T-cell (primary cell): ENCODE measurements at places on chromosomes 1 and 21.

DNA sequence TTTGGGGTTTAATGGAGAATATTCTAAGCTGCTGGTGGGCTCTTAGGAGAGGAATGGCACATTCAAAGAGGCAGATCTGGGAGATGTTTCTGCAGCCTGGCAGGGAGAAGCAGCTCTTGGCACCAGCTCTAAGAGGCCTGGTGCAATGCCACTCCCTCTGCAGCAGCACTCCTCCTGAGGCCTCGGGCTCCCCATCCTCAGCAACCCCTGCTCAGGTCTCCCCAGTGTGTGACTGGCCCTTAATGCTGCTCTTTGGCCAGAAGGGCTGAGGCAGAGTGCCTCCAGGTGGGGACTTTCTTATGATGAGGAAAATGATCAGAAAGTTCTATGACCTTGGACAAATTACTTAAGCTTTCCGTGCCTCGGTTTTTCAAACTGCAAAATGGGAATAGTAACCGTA, 55.5 kb downstream of the MAB21L3 start:
- DNase-seq: no peak

DNA sequence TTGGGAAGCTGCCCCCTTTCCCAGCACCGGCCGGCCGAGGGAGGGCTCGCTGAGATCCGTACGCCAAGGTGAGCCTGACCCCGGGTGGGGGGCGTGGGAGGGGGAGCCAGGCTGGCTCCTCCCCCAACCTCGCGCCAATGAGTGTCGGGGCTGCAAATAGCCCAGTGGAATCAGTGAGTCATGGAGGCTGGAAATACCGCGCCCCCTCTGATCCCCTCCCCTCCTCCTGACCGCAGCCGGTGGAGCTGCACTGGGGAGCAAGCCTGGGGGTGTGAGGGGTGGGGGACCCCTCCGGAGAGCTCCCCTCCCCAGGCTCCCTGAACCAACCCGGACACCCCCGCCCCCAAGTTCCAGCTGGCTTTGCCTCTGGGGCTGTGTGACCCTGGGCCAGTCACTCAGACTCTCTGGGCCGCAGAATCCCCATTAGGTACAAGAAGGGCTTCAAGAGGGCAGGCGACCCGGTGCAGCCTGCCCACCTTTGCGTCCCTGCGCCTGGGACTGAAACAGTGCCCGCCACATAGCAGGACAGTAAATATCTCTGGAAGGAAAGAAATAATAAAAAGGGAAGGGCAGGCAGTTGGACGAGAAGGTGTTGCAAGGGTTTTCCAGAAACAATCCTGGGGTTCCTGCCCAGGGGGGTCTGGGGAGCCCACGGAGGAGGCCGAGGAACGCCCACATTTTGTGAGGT, 4.5 kb downstream of the HSPB7 start:
- no peak for DNase-seq

- no peak for DNase-seq
Observed at GRCh38 chr1:107153014-107153413, 12.2 kb downstream of the NTNG1 start.

- DNase-seq: no peak
Observed at GRCh38 chr1:43849670-43850069, 83.9 kb upstream of the ARTN start.

GRCh38 chr1:17472814-17473213, 33.3 kb upstream of the RCC2 start:
- no peak for DNase-seq

DNA sequence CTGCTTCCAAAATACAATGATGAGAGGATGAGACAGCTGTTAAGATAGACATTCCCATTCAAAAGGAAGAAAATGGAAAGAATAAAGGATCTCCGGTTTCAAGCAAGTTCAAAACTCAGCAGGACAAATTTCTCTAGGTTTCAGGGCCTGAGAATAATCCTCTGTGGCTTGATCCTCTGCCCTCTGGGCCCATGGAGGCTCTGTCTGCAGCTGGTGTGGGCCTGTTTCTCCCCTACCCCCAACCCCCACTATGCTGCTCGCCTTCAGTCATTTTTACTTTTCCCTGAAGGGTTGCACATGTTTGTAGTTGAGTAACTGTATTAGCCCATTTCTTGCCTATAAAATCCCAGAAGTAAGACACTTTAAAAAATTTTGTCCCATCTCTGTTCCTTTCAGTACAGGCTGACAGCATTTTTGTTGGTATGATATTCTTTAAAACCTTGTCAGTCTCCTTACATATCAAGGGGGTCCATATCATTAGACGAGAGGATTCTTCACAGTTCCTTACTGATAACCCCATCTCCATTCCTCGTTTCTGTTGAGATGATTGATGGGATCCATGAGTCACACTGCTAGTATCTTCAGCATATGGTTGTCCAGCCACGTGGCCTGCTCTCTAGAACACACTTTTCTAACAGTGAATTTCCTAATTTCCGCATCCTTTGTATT, 10.5 kb downstream of the ZMYM4 start:
- no peak for DNase-seq

DNA sequence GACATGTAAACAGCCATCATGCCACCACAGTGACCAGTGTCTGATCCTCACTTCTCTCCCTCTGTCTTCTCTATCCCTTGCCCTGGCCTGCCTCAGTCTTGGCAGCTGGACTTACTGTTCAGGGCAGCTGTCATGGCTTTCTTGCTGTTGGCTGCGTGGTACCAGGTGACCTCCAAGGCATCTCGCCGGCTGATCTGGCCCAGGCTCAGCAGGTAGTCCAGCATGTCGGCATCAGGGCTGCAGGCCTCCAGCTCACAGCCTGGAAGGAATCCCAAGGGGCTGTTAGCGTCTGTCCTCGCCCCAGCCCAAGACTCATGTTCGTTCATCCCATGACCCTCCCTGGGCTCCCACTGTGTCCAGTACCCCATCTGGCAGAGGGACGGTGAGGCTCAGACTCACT, 3.6 kb downstream of the FAM151A start:
- DNase-seq: no peak

- no peak for DNase-seq
Observed at GRCh38 chr1:207045453-207045852, 5.6 kb downstream of the YOD1 start.

DNA sequence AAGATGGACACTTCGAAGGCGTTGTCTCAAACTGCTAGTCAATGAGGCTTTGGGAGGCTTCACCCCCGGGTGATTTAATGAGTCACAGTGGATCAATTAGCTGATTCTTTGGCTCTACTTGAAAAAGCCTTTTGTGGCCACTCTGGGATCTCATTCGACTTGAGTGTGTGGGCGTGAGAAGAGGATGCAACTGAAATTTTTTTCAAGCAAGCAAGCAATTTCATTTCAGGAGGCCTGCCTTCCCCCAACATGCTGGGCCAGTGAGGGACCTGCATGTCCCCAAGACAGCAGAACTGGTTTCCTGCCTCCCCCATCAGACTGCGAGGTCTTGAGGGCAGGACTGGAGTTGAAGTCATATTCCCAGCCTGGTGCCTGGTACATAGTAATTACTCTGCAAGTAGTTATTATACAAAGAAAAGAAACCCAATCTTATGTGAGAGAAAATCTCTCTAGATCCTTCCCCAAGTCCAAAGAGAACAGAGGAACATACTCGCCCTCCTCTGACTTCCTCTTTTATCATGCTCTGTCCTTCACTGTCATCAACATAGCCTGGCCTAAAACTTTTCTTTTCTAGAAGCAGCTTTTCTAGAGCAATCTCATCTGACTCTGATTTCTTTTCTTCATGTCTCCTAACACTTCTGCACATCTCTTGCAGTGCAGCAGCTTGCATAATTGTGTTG, 22.7 kb downstream of the SYT6 start:
- DNase-seq: no peak

DNA sequence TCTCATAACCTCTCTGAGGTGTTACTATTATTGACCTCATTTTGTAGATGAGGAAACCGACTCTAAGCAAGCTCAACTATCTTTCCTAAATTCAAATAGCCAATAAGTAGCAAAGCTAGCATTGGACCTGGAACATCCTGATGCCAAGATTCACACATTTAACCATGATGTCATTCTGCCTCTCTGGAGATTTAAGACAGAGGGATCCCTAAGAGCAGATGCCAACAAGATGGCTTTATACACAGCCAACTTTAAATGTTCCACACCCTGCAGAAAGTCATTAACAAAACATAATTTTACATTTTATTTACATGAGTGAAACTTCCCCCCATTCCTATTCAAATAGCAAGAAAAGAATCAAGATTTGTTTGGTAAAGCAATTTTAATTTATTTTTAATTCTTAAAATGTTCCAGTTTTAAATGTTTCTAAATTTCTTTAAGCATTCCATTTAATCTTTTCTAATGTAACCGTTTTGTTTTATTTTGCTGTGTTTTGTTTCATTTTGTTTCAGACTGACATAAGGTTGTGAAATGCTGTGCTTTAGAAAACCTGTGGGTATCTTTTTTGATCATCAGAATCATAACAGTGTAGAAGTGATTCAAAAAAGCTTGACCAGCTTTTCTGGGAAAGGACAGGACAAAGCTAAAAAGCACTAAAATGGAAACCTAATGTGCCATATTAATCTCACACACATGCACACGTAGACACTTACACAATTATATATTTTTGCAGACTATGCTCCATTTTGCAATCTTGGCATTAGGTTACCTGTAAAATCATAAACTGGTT, 7.6 kb upstream of the VAV3 start:
- no peak for DNase-seq

DNA sequence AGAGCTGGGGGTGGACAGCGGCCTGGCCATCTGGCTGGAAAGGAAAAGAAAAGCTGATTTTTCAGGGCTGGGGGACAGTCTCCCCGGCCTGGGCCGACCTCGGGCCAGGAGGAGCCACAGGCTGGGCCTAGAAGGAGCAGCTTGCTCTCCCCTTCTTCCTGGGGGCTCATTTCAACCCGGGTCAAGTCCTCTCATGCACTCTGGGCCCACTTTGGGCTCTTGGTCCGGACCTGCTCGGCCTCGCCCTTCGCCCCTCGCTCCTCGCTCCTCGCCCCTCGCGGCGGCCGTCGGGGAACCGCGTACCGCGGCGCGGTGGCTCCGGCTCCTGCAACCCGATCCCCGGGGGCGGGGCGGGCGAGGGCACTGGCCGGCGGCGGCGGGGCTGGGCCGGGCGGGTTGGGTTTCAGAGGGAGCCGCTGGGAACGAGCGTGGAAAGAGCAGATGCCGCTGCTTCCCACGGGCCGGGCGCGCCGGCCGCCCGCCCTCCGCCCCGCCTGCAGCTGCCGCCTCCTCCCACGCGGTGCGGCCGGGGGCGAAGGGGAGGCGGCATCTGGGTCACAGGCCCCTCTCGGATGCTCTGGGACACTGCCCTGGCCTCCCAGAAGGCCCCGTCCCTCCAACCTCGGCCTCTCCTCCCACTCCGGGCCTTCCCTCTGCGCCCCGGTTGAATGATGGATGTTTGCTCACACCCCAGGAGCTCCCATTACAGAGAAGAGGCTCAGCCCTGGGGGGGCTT, 6.6 kb downstream of the HEYL start:
- DNase-seq: no peak

DNA sequence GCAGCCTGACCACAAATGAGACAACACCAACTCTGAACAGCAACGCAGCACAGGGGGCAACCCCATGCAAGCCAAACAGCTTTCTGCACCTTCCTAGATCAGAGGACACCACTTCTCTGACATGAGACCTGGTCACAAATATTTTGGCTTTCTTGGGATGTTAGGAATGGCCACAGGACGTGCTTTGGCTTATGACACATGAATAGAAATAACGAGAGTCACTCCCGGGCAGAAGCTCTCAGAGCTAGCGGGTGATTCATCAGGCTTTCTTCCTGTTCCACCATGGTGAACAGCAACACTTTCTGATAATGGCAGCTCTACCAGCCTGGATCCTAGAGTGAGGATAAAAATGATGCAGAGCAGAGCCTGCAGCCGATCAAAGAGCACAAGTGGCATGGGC, 39.4 kb downstream of the PAFAH2 start:
- no peak for DNase-seq

- DNase-seq: no peak
Observed at GRCh38 chr21:42132183-42132582, 61.1 kb downstream of the UMODL1 start.

DNA sequence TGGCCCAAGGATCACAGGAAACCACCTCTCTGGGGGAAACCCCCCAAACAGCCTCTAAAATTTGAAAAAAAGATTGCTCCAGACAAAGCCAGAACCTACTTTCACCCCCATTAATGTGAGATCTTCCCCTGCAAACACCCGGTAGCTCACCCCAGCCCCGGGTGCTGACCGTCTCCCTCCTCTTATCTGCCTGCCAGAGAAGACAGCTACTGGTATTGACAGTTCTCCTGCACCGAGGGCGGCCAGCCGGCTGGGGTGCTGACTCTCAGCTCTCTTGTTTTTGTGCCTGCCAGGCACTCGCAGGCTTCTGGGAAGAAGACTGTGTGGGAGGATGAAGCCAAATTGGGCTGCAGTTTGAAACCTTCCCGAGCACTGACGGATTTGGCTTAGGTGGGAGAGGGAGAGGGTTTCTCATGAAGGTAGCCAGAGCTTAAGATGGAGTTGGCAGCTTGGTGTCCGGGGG, 48.2 kb downstream of the RASSF5 start:
- DNase-seq: no peak

DNA sequence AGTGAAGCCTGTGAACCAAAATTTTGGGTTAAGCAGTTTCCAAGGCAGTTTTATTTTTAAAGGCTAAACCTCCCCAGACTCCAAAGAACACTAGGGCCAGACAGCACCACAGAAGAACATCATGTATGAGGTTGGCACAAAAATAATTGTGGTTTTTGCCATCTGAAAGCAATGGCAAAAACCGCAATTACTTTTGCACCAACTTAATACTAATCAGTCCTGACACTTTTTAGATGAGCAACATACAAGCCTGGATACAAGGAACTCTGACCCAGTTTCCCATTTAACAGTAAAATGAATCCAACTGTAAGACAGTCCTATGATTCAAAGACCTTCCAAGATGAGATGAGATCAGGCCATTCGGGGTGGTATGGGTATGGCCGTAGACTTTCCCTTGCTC, 46.8 kb downstream of the CNIH3 start:
- DNase-seq: no peak

GRCh38 chr1:181295217-181295616, 188.1 kb upstream of the CACNA1E start:
- DNase-seq: no peak

GRCh38 chr1:165960136-165960535, 132.7 kb downstream of the UCK2 start:
- DNase-seq: no peak

- no peak for DNase-seq
Observed at GRCh38 chr1:112929979-112930378, 26.0 kb downstream of the SLC16A1 start.

DNA sequence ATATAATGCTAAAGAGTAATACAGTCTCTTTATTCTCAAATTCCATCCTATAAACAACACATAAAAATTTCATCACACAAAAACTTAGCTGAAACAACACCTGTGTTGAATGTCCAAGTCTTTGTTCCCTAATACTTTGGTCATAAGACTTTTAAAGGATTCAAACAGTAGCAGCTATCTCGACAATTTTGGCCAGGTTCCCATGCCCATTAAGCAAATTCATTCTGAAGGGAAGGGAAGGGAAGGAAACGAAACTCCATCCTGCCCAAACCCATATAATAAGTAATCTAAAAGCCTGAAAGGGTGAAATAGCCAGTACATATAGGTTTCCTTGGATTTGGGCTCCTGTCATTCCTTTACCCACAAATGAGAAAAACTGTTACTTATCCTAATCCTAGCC, 7.5 kb downstream of the IVNS1ABP start:
- DNase-seq: no peak

- DNase-seq: no peak
Observed at GRCh38 chr1:2856676-2857375, 55.3 kb upstream of the TTC34 start.
